ENCODE measurements at places on chromosomes 3 and 15.

DNA sequence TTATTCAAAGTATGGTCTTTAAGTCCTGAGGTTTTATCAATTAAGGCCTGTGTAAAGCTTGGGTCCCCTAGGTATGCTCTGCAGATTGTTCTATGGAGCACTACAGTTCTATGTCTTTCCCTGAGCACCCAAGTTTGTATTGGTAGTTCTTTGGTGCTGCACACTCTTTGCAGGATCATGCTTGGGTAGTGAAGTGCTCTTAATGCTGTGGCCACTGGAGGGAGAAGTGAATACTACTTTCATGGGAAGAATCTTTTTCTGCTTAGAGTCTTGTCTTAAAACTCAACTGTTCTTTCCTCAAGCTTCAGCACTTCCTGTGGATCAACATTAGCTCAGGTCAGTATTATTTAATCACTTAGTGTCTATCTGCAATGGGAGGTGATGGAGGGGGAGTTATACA, 93.6 kb upstream of the CFAP20DC start:
- DNase-seq, result no peak

GRCh38 chr3:123071146-123071545, 4.3 kb downstream of the PDIA5 start:
- no peak for DNase-seq

GRCh38 chr15:47689660-47690059, 27.6 kb upstream of the SEMA6D start:
- no peak for DNase-seq

- DNase-seq, result no peak
Measured at GRCh38 chr3:15042936-15043335, 22.2 kb downstream of the MRPS25 start.

- no peak for DNase-seq
Measured at GRCh38 chr3:9037144-9037711, 74.0 kb upstream of the RAD18 start.

DNA sequence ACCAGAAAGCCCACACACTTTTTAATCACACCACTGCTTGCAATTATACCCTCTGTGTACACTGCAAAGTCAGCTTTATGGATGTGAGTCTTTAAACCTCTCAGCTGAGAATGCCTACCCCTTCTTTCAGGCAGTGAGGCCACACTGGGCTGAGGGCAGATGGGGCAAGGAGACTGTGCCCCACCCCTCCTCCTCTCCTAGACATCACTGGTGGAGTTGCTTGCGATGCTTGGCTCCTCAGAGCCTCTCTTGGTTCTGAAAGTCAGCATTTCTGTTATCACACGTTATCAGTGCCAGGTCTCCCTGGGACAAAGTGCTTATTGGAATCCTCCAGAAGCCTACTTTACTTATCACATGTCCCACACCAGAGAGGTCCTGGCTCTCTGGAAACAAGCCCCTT, 128.2 kb downstream of the ZNF621 start:
- DNase-seq, result no peak

DNA sequence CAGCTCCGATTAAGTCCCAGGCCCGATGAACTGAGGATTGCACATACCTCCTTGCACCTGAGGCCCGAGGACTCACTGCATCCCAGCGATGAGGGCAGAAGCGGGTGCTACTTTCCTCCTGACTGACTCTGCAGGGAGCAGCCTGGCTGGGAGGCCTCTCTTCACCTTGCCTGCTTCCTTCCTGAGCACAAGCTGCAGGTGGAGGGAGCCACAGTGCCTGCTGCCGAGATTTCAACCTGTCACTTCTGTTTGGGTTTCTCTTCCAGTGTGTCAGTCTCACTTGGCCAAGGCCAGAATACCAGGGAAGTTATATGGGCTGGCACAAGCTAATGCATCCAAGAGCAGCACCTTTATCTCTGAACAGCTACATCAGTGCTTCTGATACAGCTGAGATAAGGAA, 185.4 kb downstream of the NTRK3 start:
- no peak for DNase-seq

GRCh38 chr15:78461171-78461888, 23.3 kb downstream of the IREB2 start:
- no peak for DNase-seq

Data from stimulated activated CD4-positive, alpha-beta T cell treated with anti-CD3 and anti-CD28 coated beads, TNF-alpha, amount 100 ng/mL, for 24 hours (primary cell).